Stimulated activated memory B cell treated with anti-CD40 and anti-IgM and Interleukin-4, amounts not matched to agents 10 μg/mL and 1 μg/mL and 100 μg/mL, for 72 hours (primary cell): ENCODE measurements at places on chromosomes 1 and 21.

GRCh38 chr1:47205918-47206317 lies 16.1 kb upstream of the PDZK1IP1 start:
- ATAC-seq, result no peak

DNA sequence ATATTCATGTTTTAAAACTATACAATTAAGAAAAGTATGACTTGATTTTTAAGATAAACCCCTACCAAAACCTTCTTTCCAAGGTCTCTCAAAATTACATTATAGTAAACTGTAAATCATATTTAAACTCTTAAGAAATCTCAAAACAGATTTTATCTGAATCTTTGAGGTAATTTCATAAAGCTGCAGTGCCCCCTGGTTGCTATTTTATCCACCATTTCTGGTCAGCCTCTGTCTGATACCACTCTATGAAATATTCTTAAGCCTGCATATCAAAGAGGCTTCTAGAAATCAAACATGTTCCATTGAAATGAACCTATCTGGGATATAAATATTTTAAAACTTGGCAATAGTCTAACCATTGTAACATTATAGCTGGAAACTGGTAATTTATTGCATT lies 317.3 kb downstream of the COL11A1 start:
- no peak for ATAC-seq

DNA sequence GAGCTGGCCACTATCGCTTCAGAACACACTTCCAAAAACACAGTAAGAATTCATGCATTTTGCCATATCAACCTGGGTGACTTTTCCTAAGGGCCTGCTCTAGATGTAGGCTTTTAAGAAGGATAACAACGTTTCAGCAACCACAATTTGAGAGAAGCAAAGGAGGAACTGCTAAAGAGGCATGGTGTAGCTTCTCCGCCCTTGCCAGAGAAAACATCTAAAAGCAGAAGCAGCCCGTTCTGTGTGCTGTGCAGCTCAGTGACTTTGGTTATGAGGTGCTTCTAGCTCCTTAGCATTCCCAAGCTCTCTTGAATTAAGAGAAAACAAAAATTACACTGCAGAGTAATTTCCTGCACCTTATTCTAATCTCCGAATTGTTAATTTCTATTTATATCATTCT lies 2.7 kb downstream of the PER3 start:
- no peak for ATAC-seq

- no peak for ATAC-seq
Observed at GRCh38 chr1:156540955-156541354, 31.4 kb downstream of the IQGAP3 start.
